ENCODE measurements at places on chromosomes 7 and 10. TPM values are rescaled to one million over a fixed set of nuclear protein-coding genes. Genes with fewer than 3 reads are reported as not detected.

DNA sequence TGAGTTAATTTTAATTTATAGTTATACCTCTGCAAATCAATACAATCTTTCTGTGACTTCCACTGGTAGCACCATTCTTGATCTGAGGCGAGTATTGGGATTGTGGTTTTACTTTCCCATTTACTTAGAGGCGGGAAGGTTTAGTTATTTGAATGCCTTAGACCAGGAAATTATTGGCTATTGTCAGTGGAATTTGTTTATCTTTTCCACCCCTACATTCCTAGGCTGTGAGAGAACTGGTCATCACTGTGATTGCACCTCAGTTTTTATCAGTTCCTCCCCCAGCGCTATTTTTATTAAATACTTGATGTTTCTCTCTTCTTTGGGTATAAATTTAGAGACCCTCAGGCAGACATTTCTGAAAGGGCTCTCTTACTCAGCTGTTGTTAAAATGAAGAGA, 29.9 kb downstream of the CDK14 start:
- H3K4me3 ChIP-seq, result no peak overlapping the region
- no peak for DNase-seq
- peak overlapping the region; percentile 18 for H3K27ac ChIP-seq
- H3K27me3 ChIP-seq, result no peaks in the 10 kb centered on the region
- H3K36me3 ChIP-seq, result no peaks in the 10 kb centered on the region
- peaks cover 22% of the 10 kb centered on the region for H3K4me1 ChIP-seq

The TLL2 gene
- 0.84 TPM for total RNA-seq

The TRA2A gene
- total RNA-seq, result 57.2 TPM

- no peak overlapping the region for H3K27ac ChIP-seq
- no peaks in the 10 kb centered on the region for H3K36me3 ChIP-seq
- H3K4me3 ChIP-seq, result no peak overlapping the region
Observed at GRCh38 chr10:56469482-56469881, 108.4 kb upstream of the ZWINT start.

The SPDYE1 gene
- total RNA-seq, result not detected

- H3K4me1 ChIP-seq, result no peaks in the 10 kb centered on the region
- no peak overlapping the region for H3K4me3 ChIP-seq
- no peak for DNase-seq
- H3K27ac ChIP-seq, result no peak overlapping the region
Observed at GRCh38 chr7:1544178-1544895, 11.7 kb downstream of the TMEM184A start.

- H3K4me1 ChIP-seq, result peaks cover 4% of the 10 kb centered on the region
- H3K27me3 ChIP-seq, result no peaks in the 10 kb centered on the region
- no peak overlapping the region for H3K27ac ChIP-seq
- H3K36me3 ChIP-seq, result no peaks in the 10 kb centered on the region
Observed at GRCh38 chr7:133724148-133724547, 403.0 kb upstream of the LRGUK start.

DNA sequence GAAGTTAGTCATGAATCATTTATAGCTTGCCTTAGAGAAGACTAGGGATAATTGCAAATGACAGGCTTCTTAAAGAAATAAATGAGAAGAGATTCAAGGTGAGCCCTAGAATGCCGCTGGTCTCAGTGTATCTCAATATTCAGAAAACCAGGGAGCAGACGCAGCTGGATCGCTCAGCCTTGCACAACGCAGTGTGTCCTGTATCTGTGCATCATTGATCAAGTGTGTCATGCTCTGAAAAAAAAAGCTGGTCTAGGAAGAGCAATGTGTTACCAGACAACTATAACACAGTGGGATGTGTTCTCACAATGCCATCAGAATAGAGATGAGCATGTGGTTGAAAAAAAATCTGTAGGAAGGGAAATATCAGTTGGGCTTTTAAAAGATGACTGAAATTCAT, 230.1 kb downstream of the CALN1 start:
- no peaks in the 10 kb centered on the region for H3K27me3 ChIP-seq
- H3K4me1 ChIP-seq, result no peaks in the 10 kb centered on the region
- no peak overlapping the region for H3K4me3 ChIP-seq
- H3K36me3 ChIP-seq, result no peaks in the 10 kb centered on the region
- H3K27ac ChIP-seq, result no peak overlapping the region
- DNase-seq, result no peak

The MMD2 gene
- not detected for total RNA-seq

DNA sequence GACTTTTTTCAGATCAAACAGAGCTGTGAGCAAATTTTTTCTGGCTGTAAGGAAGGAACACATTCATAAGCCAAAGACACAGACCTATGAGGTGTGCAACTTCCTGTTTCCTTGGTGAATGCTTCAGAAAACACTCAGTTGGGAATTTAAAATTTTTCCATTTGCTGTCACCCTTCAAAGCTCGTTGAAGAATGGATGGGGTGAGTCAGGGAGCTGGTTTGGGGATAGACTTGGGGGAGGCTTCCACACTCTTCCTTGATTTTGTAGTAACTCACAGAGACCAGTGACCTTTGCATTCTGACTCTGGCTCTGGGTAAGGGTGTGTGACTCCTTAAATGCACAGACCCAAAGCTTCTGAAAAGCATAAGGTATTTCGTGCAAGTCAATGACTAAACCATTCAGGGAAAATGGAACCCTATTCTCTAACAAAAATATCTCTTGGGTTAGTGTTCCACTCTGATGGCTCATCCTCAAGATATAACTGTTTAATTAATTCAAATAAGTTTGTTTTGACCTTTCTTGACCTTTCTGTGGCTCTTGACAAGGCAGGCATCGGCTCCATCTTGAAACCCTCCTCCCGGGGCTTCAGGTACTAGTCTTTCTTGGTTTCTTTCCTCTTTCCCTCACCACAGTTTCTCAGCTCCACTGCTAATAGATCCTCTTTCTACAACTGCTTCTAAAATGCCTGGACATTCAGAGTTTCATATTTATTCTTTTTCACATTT, 227.8 kb upstream of the INHBA start:
- no peak for DNase-seq
- H3K4me3 ChIP-seq, result no peak overlapping the region
- H3K36me3 ChIP-seq, result no peaks in the 10 kb centered on the region
- H3K27me3 ChIP-seq, result no peaks in the 10 kb centered on the region

GRCh38 chr7:93316730-93317129, 84.6 kb downstream of the VPS50 start:
- no peaks in the 10 kb centered on the region for H3K4me1 ChIP-seq
- no peaks in the 10 kb centered on the region for H3K27me3 ChIP-seq
